ENCODE measurements at places on chromosomes 7 and 10.

DNA sequence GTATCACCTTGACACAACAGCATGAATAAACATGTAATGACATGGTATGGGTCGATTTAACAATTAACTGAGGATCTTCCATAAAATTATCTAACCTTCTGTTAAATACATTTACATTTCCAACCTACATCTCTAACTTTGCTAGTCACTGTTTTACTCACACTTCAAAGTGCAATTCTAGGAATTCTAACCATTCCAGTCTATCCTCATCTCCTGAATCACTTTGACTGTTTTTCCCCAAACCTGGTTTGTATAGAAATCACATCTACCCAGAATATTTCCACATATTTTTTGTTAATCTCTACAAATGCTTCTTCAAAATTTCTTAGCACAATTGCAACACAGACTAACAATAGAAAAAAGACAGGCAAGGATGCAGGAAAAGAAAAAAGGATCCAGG, 6.2 kb downstream of the ABI1 start:
- DNase-seq = no peak

- DNase-seq = no peak
These were observed 92.7 kb upstream of the GPR141 start for GRCh38 chr7:37590824-37591223.

DNA sequence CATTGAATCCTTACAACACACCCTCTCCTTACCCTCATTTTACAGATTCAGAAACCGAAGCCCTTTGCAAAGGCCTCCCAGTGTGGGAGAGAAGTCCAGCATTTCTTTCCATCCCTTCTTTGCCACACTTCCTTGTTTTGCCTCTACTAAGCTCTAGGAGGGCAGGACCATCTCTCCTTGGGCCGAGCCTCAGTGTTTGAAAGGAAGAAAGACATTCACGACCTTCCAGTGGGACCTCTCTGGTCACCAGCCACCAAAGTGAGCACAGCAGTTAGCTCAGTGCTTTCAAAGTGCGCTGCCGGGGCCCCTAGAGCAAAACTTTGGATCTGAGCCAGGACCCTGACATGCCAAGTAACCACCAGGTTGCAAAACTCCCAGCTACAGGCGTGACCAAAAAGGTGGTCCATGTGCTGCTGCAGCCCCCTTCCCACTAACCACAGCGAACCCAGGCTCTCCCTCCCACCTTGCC, 12.4 kb downstream of the CTBP2 start:
- no peak for DNase-seq

DNA sequence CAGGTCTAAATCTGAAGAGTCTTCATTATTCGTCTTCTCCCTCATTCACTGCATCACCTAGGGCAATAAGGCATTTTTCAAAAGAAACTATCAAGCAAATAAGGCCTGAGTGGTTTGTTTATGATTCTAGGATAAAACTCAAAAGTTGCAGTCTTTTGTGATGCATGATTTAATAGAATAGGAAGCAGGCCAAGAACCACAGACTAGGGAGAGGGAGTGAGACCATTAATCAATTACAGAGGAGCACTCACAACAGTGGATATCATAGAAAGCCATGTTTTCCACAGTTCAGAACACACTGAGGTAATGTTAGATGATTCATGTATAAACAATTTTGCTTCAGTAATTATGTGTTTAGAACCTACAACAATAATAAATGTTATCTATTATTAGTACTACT, 87.8 kb upstream of the LRRTM3 start:
- no peak for DNase-seq

- no peak for DNase-seq
These were observed 15.1 kb upstream of the NUDCD3 start for GRCh38 chr7:44505595-44505994.

GRCh38 chr7:17292843-17293242, 5.6 kb upstream of the AHR start:
- DNase-seq = no peak

DNA sequence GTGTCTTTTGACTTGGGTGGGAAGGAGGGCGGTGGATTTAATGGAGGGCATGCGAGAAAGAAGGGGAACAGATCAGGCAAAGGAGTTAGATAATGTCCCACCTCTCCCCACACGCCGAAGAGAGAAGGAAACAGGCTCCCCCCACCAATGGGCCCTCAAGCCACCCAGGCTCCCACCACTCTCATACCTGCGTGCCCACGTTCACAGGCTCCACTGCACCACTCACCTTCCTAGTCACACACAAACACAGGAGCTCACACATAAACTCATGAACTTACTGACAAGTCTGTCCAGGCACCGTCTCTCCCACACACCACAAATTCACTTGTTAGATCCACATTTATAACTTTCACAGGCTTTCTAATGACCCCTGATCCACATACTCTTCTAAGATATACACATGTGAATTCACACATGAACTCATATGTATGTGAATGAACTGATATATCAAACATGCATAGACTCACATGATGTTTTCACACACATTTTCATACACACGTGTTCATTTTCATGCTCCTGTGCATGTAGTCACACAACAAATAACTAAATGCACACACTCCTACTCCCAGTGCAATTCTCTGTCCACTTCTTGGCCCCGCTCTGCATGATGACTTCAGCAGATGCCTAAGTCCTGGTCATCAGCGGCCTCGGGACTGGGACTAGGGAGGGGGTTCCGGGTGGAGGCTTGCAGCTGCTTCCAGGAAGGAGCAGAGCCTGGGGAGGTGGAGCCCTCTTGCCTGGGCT, 1.5 kb downstream of the LZTS2 start:
- no peak for DNase-seq

DNA sequence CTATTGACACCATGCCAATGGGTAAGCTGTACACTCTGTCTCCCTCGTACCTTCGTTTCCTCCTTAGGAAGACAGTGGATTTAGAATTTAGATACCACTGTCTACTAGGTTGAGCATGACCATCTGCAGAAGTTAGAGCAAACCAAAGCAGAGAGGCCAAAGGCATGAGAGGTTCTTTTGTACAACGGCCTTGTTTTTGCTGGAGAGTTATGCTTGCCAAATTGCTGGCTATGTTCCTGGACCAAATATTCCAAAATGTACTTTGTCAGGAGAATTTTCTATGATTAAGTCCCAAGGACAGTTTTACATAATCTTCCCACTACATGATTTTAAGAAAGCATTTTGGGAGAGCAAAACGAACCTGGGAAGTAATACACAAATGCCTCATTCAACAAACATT, 47.9 kb upstream of the PLCE1 start:
- no peak for DNase-seq

DNA sequence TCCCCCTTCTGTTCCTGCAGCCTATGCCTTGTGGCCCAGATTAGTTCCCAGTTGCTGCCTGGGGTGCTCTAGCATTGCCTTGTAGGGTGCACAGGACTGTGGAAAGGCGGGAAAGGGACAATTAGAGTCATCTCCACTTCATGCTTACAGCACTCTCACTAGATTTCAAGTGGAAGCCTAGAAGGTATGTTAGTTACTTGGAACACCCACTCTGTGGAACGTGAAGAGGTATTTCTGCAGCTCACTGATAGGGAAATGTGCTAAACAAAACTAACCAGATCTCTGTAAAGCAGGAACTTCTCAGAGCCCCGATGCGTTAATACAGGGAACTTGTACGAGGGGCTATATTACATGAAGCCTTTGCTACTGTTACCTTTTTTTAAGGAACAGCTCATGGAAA, 19.4 kb downstream of the STMP1 start:
- no peak for DNase-seq

- no peak for DNase-seq
These were observed 12.2 kb downstream of the EBF3 start for GRCh38 chr10:129951970-129952265.

- no peak for DNase-seq
These were observed 61.3 kb upstream of the INSIG1 start for GRCh38 chr7:155236386-155236785.

GRCh38 chr7:95198863-95199262, 125.5 kb downstream of the PON1 start:
- no peak for DNase-seq

DNA sequence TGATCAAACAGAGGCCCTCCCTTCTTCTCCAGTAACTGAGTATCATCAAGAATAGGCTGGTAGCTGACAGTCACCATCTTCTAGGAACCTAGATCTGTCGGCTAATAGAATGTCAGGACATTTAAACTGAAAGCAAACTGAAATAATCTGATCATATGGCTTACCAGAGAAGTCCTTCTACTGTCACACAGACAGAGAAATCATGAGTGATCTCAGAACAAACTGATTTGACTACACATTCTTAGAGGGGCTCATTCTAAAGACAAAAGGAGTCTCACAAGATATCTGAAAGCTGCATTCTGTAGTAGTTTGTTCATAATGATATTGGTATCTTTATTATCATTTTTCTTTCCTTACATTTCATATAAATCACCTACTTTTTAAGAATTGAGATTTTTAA, 130.9 kb upstream of the ADCY1 start:
- no peak for DNase-seq

- DNase-seq = no peak
These were observed 21.8 kb downstream of the ZNF775 start for GRCh38 chr7:150400788-150401423.

DNA sequence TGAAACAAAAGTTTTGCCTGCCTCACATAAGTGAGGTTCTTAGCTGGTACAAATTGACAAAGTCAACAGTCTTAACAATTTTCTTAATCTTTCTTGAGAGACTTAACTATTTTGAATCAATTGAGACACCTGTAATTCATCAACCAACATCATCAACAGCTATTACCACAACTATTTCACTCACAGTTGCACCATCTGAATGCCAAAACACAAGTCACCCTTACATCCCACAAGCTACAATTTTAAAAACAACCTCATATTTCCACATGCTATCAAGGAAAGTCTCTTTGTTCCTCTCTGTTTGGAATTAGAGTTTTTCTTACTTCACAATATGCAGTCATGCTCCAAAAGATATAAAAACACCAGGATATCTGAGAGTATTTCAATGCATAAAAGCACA, 4.9 kb downstream of the SMURF1 start:
- no peak for DNase-seq

DNA sequence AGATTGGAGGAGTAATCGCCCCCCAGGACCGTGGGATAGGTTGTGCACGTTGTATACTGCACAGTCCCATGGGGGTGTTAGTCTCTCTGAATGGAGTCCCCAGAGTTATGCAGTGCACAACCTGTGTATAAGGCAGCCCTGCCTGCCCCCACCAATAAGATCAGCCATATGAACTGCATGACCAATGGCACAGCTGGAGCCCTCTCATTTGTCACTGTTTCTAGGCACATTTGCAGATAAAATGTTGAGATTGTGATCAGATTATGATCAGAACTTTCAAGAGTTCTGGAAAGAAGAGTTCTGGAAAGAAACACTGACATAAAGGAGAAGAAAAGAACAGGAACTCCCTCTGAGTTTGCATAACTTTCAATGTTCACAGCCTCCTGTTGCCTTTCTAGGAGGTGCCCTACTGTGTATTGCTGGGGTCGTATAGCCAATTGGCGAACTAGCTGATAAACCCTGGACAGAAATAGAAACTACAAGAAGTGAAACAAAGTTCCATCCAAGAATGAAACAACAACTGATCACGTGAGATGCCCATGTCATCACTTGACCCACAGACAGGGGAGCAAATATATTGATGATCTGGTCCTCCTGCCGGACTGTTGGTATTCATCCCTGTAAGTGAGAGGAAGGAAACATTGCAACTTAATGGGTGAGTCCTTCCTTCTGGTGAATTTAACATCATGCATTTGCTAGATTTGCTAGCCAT, 49.6 kb upstream of the TOMM7 start:
- no peak for DNase-seq

DNA sequence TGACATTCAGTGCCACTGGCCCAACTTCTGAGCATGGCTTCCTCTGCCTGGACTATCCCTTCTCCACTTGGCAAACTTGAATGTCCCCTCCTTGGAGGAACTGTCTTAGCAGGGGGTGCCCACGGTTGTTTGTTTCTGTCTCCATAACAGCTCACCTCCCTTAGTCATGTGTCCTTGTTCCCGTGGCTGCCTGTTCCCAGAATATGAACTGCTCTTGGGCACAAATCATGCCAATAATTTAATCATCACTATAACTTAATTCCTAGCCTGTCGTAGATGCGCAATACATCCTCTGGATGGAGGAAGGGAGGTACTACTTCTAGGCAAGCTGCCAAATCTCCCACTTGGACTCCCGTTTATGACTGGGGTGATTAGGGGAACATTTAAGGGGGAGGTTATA, 173.1 kb downstream of the MYOF start:
- DNase-seq = no peak

- no peak for DNase-seq
These were observed 24.0 kb upstream of the ABLIM1 start for GRCh38 chr10:114682121-114682520.

GRCh38 chr7:139798221-139798620, 20.4 kb upstream of the HIPK2 start:
- DNase-seq = no peak

DNA sequence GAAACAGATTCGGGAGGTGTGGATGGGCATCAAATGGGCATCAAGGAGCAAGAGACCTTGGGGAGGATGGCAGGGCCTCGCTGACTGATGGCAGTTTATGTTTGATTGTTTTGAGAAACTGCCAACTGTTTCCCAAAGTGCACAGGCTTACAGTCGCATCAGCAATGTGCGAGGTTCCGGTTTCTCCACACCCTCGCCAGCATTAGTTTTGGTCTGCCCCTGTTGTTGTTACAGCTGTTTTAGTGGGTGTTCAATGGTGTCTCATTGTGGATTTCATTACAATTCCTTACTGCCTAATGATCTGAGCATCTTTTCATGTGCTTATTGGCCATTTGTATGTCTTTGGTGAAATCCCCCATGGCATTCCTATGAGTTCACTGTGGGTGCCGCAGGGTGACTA, 24.4 kb downstream of the AKR1E2 start:
- no peak for DNase-seq

GRCh38 chr10:99369551-99369950, 40.4 kb downstream of the CNNM1 start:
- DNase-seq = no peak

GRCh38 chr10:73251683-73252444, 580 bp downstream of the MRPS16 start:
- DNase-seq = no peak

DNA sequence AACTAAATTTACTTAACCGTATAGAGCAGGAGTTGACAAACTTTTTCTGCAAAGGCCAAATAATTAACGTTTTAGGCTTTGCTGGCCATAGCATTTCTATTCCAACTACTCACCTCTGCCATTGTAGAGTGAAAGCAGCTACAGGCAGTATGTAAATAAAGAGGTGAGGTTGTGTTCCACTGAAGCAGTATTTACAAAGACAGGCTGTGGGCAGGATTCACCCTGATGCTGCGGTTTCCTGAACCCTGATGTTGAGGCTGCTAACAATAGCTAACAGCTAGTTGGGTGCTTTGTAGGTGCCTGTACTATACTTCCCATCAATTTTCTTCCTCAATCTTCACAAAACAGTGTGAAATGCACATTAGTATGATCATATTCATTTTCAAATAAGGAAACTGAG, 47.0 kb upstream of the LAMB1 start:
- DNase-seq = no peak

- no peak for DNase-seq
These were observed 685 bp downstream of the CASP2 start for GRCh38 chr7:143288836-143289235.

Measured in stimulated activated CD4-positive, alpha-beta T cell treated with anti-CD3 and anti-CD28 coated beads, Interleukin-15, amount 100 ng/mL, for 48 hours (primary cell).